ENCODE measurements at places on chromosomes 4 and X. TPM values are rescaled to one million over a fixed set of nuclear protein-coding genes. Genes with fewer than 3 reads are reported as not detected.

GRCh38 chr4:26885912-26886274 lies 25.3 kb downstream of the STIM2 start:
- H3K4me3 ChIP-seq, result no peak overlapping the region
- no peak overlapping the region for H3K27ac ChIP-seq
- DNase-seq, result no peak
- no peaks in the 10 kb centered on the region for H3K27me3 ChIP-seq
- H3K36me3 ChIP-seq, result no peaks in the 10 kb centered on the region

- DNase-seq, result no peak
- no peaks in the 10 kb centered on the region for H3K27me3 ChIP-seq
- no peak overlapping the region for H3K27ac ChIP-seq
Observed at GRCh38 chr4:85457752-85458467, 17.0 kb upstream of the ARHGAP24 start.

- H3K27me3 ChIP-seq, result no peaks in the 10 kb centered on the region
- no peaks in the 10 kb centered on the region for H3K4me1 ChIP-seq
- H3K27ac ChIP-seq, result no peak overlapping the region
- DNase-seq, result no peak
- no peaks in the 10 kb centered on the region for H3K36me3 ChIP-seq
Observed at GRCh38 chrX:110153896-110154295, 151.0 kb downstream of the TMEM164 start.

DNA sequence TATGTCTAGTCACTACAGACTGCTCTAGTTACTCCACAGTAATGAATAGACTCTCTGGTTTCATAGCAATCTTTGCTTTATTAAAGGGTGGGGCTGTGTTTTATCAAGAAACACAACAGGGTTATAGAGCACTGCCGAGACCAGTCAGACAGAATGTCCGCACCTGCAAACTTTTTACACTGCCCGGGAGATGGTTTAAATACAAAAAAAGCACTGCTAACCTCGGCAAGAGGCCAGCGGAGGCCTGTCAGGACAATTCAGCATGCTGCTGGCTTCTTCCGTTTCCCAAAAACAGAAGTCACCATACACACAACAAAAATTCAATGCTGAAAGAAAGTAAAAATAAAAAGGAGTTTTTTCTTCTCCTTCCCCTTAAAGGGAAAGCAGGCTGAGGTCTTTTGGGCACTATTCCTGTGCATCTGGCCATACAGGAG lies 67.4 kb downstream of the IRF2 start:
- no peaks in the 10 kb centered on the region for H3K27me3 ChIP-seq
- peaks cover 15% of the 10 kb centered on the region for H3K36me3 ChIP-seq
- H3K4me1 ChIP-seq, result peaks cover 6% of the 10 kb centered on the region
- no peak overlapping the region for H3K27ac ChIP-seq
- H3K4me3 ChIP-seq, result no peak overlapping the region
- DNase-seq, result no peak

GRCh38 chr4:186105647-186106321 lies 1.3 kb downstream of the FAM149A start:
- DNase-seq, result peak; percentile 2
- peaks cover 14% of the 10 kb centered on the region for H3K27me3 ChIP-seq
- no peaks in the 10 kb centered on the region for H3K4me1 ChIP-seq
- no peak overlapping the region for H3K4me3 ChIP-seq
- no peaks in the 10 kb centered on the region for H3K36me3 ChIP-seq

- H3K36me3 ChIP-seq, result no peaks in the 10 kb centered on the region
- peaks cover 25% of the 10 kb centered on the region for H3K27me3 ChIP-seq
- DNase-seq, result no peak
- H3K4me1 ChIP-seq, result no peaks in the 10 kb centered on the region
- H3K4me3 ChIP-seq, result no peak overlapping the region
Observed at GRCh38 chrX:107508925-107509324, 59.5 kb downstream of the FRMPD3 start.

The SLC16A2 gene
- total RNA-seq, result 7.8 TPM

GRCh38 chr4:1574601-1575417 lies 109.3 kb downstream of the FAM53A start:
- H3K27ac ChIP-seq, result no peak overlapping the region
- no peak overlapping the region for H3K4me3 ChIP-seq
- H3K4me1 ChIP-seq, result no peaks in the 10 kb centered on the region

The SMIM20 gene
- 48.7 TPM for total RNA-seq

DNA sequence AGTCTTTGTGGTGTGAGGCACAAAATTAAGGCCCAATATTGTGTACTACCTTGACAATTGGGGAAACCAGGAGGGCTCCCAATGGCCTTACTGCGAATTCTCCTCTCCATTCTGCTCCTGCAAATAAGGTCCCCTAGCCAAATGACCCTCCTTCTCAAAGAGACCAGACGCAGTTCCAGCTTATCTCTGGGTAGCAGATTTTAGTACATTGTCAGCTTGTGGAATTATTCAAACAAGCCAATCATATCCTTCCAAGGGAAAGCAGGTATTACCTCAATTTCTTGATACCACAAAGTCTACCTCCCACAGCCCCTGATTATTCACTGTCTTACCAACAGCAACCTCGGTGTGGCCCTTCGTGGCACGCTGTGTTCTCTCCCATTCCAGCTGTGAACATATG lies 7.8 kb upstream of the ZBTB33 start:
- H3K4me1 ChIP-seq, result no peaks in the 10 kb centered on the region
- no peak for DNase-seq
- no peak overlapping the region for H3K27ac ChIP-seq
- H3K27me3 ChIP-seq, result no peaks in the 10 kb centered on the region

- no peaks in the 10 kb centered on the region for H3K27me3 ChIP-seq
- no peak overlapping the region for H3K27ac ChIP-seq
- no peak overlapping the region for H3K4me3 ChIP-seq
- DNase-seq, result peak; percentile 16
Observed at GRCh38 chr4:30553706-30554105, 166.5 kb upstream of the PCDH7 start.

GRCh38 chr4:27000122-27000521 lies 139.5 kb downstream of the STIM2 start:
- H3K36me3 ChIP-seq, result no peaks in the 10 kb centered on the region
- H3K4me1 ChIP-seq, result peaks cover 13% of the 10 kb centered on the region
- H3K27me3 ChIP-seq, result no peaks in the 10 kb centered on the region

- no peak for DNase-seq
- H3K4me3 ChIP-seq, result no peak overlapping the region
- no peaks in the 10 kb centered on the region for H3K36me3 ChIP-seq
- H3K27ac ChIP-seq, result no peak overlapping the region
- H3K4me1 ChIP-seq, result no peaks in the 10 kb centered on the region
Observed at GRCh38 chr4:138028923-138029322, 213.2 kb downstream of the SLC7A11 start.

- DNase-seq, result peak; percentile 5
- H3K36me3 ChIP-seq, result no peaks in the 10 kb centered on the region
- no peaks in the 10 kb centered on the region for H3K4me1 ChIP-seq
- H3K27me3 ChIP-seq, result no peaks in the 10 kb centered on the region
- H3K27ac ChIP-seq, result no peak overlapping the region
- H3K4me3 ChIP-seq, result no peak overlapping the region
Observed at GRCh38 chrX:20753076-20753475, 486.4 kb upstream of the RPS6KA3 start.

The TCEAL6 gene
- not detected for total RNA-seq

GRCh38 chr4:69489856-69490255 lies 5.8 kb downstream of the UGT2B4 start:
- H3K36me3 ChIP-seq, result no peaks in the 10 kb centered on the region
- H3K4me1 ChIP-seq, result no peaks in the 10 kb centered on the region
- H3K27me3 ChIP-seq, result no peaks in the 10 kb centered on the region
- peak; percentile 72 for DNase-seq
- no peak overlapping the region for H3K27ac ChIP-seq

The MAGEA2 gene
- not detected for total RNA-seq

The FGF13 gene
- 4.6 TPM for total RNA-seq

GRCh38 chr4:106036334-106036733 lies 141.1 kb downstream of the NPNT start:
- no peak overlapping the region for H3K27ac ChIP-seq
- no peaks in the 10 kb centered on the region for H3K36me3 ChIP-seq
- peaks cover 3% of the 10 kb centered on the region for H3K4me1 ChIP-seq
- H3K27me3 ChIP-seq, result no peaks in the 10 kb centered on the region

GRCh38 chr4:112513971-112514646 lies 1.9 kb downstream of the NEUROG2 start:
- no peak overlapping the region for H3K4me3 ChIP-seq
- H3K4me1 ChIP-seq, result peaks cover 6% of the 10 kb centered on the region
- DNase-seq, result no peak
- peaks cover 84% of the 10 kb centered on the region for H3K27me3 ChIP-seq
- H3K36me3 ChIP-seq, result no peaks in the 10 kb centered on the region

GRCh38 chr4:98098764-98099163 lies 44.5 kb downstream of the STPG2 start:
- no peaks in the 10 kb centered on the region for H3K27me3 ChIP-seq
- no peak overlapping the region for H3K27ac ChIP-seq

The HTT gene
- total RNA-seq, result 41.8 TPM

- no peak for DNase-seq
- H3K4me1 ChIP-seq, result peaks cover 4% of the 10 kb centered on the region
- no peak overlapping the region for H3K27ac ChIP-seq
- H3K36me3 ChIP-seq, result peaks cover 3% of the 10 kb centered on the region
Observed at GRCh38 chr4:2756691-2757350, 685 bp upstream of the TNIP2 start.

DNA sequence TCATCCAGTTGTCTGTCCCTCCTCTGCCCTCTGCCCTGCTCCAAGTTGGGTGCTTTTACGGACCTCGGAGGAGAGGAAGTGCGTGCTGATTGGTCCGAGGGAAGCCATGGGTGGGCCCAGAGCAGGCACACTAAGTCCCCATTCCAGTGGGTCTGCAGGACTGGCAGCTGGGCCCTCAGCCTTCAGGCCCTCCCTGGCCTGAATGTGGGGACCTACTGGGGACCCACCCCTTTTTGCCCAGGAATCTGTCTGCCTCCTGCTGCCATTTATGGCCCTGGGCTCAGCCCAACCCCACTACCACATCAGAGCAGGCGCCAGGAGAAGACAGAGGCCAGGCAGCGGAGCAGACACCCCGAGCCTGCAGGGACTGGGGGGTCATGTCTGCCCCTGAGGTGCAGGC lies 169.6 kb downstream of the TEX13A start:
- H3K4me1 ChIP-seq, result no peaks in the 10 kb centered on the region
- no peaks in the 10 kb centered on the region for H3K36me3 ChIP-seq
- no peak overlapping the region for H3K27ac ChIP-seq
- H3K4me3 ChIP-seq, result no peak overlapping the region

The NDP gene
- total RNA-seq, result 5.3 TPM

- no peak for DNase-seq
- no peaks in the 10 kb centered on the region for H3K36me3 ChIP-seq
- H3K27ac ChIP-seq, result no peak overlapping the region
- no peaks in the 10 kb centered on the region for H3K27me3 ChIP-seq
Observed at GRCh38 chr4:105586638-105587328, 34.4 kb downstream of the ARHGEF38 start.

DNA sequence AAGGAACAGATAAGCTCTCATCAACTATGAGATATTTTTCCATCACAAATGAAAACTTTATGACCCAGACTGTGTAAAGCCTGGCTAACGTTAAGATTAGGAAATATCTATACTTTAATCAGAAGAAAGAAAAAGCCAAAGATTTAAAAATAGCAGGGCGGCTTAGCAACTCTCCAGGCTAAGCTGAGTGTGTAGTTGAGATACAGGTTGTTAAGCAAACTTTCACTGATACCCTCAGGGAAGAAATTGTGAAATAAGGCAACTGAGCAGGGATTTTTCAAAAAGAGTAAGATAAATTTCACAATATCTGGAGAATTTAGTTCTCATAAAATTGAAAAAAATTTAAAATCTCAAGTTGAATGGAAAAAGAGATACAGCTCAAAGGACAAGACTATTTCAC lies 382.0 kb downstream of the RAPGEF2 start:
- no peaks in the 10 kb centered on the region for H3K36me3 ChIP-seq
- H3K4me3 ChIP-seq, result no peak overlapping the region
- no peaks in the 10 kb centered on the region for H3K4me1 ChIP-seq

- no peaks in the 10 kb centered on the region for H3K27me3 ChIP-seq
- peaks cover 2% of the 10 kb centered on the region for H3K36me3 ChIP-seq
- no peaks in the 10 kb centered on the region for H3K4me1 ChIP-seq
- H3K27ac ChIP-seq, result no peak overlapping the region
- H3K4me3 ChIP-seq, result no peak overlapping the region
- no peak for DNase-seq
Observed at GRCh38 chr4:151114338-151114737, 14.9 kb downstream of the RPS3A start.

DNA sequence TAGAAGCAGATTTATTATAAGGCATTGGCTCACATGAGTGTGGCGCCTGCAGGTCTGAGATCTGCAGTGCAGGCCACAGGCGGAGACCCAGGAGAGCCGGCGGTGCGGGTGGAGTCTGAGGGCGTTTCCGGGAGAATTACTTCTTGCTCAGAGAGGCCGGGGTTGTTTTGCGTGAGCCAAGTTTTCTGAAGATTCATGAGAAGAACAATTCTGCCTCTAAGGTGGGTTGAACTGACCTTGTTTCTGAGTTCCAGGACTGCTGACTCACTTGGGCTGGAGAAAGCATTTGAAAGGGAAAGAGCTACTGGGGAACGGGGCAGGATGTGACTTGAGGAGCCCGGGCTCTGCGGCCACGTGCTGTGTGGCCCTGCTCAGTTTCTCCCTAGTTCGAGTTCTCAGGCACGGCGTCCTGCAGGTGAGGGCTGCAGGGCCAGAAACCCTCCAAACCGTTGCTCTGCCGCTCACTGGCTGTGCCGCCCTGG lies 36.7 kb upstream of the SORCS2 start:
- H3K27me3 ChIP-seq, result peaks cover 2% of the 10 kb centered on the region
- DNase-seq, result peak; percentile 80
- H3K27ac ChIP-seq, result no peak overlapping the region
- H3K4me1 ChIP-seq, result no peaks in the 10 kb centered on the region
- no peaks in the 10 kb centered on the region for H3K36me3 ChIP-seq

- DNase-seq, result no peak
- no peak overlapping the region for H3K27ac ChIP-seq
- H3K4me1 ChIP-seq, result no peaks in the 10 kb centered on the region
- H3K36me3 ChIP-seq, result no peaks in the 10 kb centered on the region
Observed at GRCh38 chrX:49277535-49277830, 7.9 kb downstream of the PPP1R3F start.

The PF4V1 gene
- not detected for total RNA-seq

GRCh38 chrX:94961730-94962129 lies 1287.7 kb downstream of the FAM133A start:
- no peak overlapping the region for H3K4me3 ChIP-seq
- no peak overlapping the region for H3K27ac ChIP-seq
- H3K36me3 ChIP-seq, result no peaks in the 10 kb centered on the region
- H3K27me3 ChIP-seq, result no peaks in the 10 kb centered on the region
- no peak for DNase-seq

The KDR gene
- 0.26 TPM for total RNA-seq

The MGARP gene
- total RNA-seq, result 12.3 TPM

The RHOH gene
- not detected for total RNA-seq

DNA sequence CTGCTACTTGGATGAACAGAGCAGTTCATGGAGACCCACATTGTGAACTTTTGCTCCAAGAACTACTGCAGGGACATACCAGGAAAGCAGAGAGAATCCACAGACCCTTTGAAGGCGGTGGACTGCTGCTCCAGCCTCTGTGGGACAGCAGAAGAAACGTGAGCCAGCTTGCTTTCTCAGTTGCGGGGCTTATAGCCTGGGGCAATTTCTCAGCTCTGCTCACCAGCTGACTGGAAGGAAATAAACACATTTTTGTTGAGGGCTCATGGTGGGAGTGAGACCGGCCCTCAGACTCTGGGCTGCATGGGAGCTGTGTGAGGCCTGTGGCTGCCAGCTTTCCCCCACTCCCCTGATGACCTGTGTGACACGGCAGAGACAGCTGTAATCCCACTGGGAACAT lies 2.6 kb upstream of the ADH1A start:
- no peak overlapping the region for H3K27ac ChIP-seq
- H3K4me3 ChIP-seq, result no peak overlapping the region
- no peaks in the 10 kb centered on the region for H3K27me3 ChIP-seq
